Kidney epithelial cell (primary cell): ENCODE measurements at places on chromosomes 6 and 20.

- no peak for DNase-seq
Observed at GRCh38 chr6:169451065-169451838, 197.6 kb upstream of the THBS2 start.

DNA sequence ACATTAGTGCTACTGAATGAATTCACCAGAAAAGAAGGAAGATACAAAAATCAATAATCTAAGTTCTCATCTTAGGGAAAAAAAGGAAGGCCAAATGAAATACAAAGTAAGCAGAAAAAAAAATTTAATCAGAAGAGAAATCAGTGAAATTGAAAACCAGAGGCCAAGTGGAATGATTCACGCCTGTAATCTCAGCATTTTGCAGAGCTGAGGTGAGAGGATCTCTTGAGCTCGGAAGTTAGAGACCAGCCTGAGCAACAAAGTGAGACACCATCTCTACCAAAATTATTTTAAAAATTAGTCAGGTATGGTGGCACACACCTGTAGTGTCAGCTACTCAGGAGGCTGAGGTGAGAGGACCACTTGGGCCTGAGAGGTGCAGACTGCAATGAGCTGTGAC, 21.2 kb upstream of the ASF1A start:
- no peak for DNase-seq

DNA sequence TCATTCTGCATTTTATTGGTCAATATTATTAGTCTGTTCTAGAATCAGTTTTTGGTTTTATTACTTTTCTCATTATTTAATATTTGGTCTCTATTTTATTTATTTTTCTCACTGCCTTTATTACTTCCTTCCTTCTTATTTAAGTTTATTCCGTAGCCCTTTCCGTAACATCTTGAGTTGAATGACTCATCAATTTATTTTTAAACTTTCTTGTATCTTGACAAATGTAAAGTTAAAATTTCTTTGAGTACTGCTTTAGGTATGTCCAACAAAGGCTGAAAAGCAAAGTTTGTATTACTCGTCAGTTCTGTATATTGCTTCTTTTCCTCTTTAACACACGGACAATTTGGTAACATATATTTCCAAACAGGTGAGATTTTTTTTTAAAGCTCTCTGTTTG, 192.0 kb downstream of the CD109 start:
- DNase-seq: no peak

DNA sequence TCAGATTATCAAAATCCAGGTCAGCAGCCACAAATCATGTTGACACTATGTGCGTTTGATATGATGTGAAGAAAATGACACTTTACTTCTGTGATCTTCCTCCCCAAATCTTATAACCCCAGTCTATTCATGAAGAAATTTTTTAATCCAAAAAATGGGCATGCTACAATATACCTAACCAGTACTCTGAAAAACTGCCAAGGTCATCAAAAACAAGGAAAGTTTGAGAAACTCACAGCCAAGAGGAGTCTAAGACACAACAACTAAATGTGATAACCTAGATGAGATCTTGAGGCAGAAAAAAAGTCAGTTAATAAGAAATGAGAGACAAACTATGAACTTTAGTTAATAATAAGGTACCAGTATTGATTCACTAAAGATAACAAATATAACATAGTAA, 200.6 kb upstream of the IRAK1BP1 start:
- DNase-seq: no peak

- no peak for DNase-seq
Observed at GRCh38 chr20:8670893-8671215, 398.0 kb upstream of the PLCB4 start.

DNA sequence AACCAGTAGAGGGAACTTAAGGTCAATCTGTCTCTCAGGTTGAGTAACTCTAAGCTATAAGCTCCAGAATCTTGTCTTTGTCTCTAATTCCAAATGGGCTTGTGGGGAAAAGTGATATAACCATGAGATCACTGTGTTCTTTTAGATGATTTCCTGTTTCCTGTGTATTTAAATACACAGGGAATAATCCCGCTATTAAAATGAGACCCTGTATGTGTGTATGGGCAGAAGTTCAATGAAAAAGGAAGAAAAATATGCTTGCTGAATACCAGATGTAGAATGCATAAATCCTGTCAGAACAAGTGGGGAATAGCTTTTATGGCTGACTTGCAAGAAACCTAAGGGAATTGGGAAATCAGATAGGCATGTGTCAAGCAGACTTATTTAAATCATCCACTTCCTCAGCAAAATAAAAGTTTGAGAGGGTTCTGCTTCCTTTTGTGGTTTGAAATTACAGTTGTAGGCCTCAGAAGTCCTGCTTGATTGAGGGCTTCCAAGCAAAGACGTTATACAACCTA, 164.7 kb upstream of the PDE7B start:
- DNase-seq: no peak

DNA sequence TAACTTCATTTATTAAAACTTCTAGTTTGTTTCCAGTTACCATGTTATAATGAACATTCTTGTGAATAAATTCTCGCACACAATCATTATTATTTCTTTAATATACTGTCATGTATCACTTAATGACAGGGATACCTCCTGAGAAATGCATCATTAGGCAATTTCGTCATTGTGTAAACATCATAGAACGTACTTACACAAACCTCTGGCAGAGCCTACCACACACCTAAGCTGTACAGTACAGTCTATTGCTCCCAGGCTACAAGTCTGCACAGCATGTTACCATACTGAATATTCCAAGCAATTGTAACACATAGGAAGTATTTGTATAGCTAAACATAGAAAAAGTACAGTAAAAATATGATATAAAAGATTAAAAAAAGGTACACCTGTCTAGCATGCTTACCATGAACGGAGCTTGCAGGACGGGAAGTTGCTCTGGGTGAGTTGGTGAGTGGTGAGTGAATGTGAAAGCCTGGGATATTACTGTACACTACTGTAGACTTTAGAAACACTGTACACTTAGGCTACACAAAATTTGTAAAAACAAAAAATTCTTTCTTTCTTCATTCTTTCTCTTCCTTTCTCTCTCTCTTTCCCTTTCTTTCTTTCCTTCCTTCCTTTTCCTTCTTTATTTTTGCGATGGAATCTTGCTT, 268.2 kb upstream of the SOX4 start:
- no peak for DNase-seq

DNA sequence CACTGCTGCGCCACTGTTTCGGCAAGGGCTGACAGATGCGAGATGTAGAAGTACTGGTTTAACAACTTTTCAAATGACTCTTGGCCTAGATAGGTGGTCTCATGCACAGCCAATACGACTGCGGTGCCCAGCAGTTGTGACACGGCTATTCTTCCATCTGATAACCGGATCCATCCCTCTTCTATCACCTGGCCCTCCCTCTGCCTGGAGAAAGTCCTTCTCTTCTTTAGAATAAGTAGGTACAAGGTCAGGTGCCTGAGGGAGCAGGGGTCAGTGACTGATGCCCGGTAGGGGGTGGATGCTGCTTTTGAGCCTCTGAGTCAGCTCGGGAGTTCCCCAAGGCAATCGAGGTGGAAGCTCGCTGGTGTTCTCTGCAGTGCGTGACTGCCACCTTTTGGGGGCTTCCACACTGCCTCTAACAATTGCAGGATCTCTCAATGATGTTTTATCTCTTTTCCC, 166.8 kb upstream of the GRIK2 start:
- no peak for DNase-seq

GRCh38 chr20:5947276-5947675, 3.1 kb downstream of the TRMT6 start:
- DNase-seq: no peak

GRCh38 chr6:4856785-4857184, 80.6 kb downstream of the CDYL start:
- no peak for DNase-seq

DNA sequence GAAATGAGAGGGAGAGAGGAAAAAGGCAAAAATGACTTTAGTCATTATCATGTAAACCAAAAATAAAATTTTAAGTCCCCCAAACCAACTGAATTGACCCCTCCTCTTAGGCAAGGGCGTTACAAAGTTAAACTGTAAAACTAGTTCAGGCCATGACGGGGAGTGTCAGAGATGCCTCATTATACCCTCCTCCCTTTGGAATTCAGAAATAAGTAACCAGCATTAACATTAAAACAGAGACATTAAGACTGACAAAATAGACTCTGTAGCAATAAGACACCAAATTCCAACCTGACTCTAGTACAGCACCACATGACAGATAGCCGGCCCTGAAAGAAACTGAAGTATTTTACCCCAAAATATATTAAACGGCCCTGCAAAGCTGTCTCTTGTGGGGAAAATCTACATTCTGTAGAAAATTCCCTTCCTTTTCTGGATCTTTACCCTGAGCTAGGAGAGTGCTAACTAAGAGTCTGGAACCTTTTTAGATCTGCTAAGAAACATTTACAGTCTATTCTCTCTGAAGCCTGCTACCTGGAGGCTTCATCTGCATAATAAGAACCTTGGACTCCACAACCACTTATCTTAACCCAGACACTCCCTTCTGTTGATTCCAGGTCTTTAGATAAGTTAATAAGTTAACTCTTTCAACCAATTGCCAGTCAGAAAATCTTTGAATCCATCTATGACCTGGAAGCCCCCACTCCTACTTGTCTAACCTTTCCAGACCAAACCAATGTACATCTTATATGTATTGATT, 150.7 kb downstream of the PKHD1 start:
- DNase-seq: peak; percentile 7

DNA sequence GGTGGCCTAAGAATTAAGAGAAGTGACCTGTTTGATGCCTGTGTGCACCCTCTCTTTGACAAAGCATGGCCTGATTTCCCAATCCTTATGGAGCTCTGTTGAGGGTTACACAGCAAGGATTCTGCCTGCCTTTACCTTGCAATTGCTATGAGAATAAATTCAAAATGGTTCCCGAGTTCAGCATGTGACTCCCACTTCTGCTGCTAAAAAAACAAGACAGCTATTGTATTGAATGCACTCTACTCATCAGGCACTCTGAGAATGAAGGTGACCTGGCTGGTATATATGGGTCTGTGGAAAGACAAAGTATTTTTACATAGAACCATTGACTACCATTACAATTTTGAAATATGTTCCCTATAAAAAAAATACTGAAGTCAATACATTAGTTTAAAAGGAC, 190.3 kb downstream of the ATXN1 start:
- DNase-seq: no peak

- DNase-seq: no peak
Observed at GRCh38 chr20:8427419-8428040, 295.5 kb downstream of the PLCB1 start.

GRCh38 chr6:159311618-159312017, 142.4 kb downstream of the FNDC1 start:
- no peak for DNase-seq

DNA sequence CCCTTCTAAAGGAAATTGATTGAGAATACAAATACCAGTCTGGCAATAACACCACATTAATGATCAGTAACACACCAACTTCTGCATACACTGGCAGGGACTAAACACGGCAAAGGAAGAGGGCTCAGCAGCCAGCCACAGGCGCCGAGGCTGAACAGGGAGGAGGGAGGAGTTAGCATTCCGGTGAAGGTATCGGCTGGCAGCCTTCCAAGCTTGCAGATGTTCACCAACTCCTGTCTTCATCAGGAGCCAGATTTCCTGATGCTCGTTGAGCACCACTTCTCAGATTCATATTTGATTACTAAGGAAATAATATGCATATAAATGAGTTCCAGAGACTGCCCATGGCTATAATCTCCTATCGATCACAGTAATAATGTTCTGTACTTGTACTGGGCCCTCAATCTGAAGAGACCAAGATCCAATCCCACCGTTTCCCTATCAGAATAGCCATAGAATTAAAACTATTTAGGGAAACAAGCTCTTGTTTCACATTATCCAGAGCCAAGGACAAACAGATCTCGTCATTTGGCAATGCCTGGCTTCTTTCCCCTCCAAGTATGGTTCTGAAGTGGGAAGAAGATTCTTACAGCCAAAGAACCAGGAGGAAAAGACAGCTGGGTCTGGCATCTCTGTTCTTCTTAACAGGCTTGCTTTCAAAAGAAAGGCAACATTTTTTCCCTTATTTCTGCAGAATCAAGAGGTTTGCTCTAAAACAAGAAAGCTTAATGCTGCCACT, 42.2 kb downstream of the GFOD1 start:
- DNase-seq: no peak

- DNase-seq: no peak
Observed at GRCh38 chr6:14975471-14975817, 270.4 kb upstream of the JARID2 start.

- no peak for DNase-seq
Observed at GRCh38 chr6:169626649-169627048, 75.2 kb downstream of the WDR27 start.

DNA sequence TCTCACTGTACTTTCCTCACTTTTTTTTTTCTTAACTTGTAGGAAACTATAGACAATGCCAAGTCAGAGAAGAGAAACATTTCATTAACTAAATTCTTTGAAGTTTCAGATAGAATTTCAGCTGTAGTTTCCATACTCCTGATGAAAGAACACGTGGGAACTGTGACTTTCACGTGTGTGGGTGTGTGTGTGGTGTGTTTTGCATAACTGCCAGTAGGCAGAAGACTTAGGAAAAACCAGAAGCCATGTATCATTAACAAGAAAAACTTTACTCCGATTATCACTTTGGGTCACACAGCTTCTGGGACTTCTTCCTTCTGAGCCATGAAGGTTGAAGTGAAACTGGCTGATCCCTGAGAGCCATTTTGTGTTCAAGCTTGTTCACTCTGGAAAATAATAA, 483.3 kb downstream of the TFAP2B start:
- no peak for DNase-seq

GRCh38 chr6:152309648-152310047, 327.5 kb downstream of the SYNE1 start:
- no peak for DNase-seq

- DNase-seq: no peak
Observed at GRCh38 chr6:14665827-14666724, 548.5 kb downstream of the CD83 start.

GRCh38 chr6:14444295-14444972, 326.9 kb downstream of the CD83 start:
- no peak for DNase-seq

- no peak for DNase-seq
Observed at GRCh38 chr20:5164645-5165625, 38.1 kb downstream of the CDS2 start.

GRCh38 chr6:47687432-47687831, 10.9 kb upstream of the ADGRF4 start:
- DNase-seq: no peak

DNA sequence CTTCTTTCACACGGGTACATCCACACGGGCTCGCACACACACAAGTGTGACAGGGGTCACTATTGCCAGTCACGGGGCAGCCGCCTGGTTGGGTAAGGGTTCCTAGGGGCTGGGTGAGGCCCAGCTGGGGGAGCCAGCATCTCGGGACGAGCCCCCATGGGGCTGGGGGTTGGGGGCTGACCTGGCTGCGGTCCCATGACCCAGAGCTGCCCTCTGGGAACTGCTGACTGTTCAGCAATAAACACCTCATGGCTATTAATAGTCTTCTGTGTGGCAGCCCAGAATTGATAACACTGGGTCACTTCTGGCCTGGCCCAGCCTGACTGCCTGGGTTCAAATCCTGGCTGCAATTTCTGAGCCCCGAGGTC, 23.8 kb downstream of the VEGFA start:
- no peak for DNase-seq

GRCh38 chr6:89859744-89860143, 30.1 kb downstream of the CASP8AP2 start:
- no peak for DNase-seq
